ENCODE measurements at places on chromosomes 2 and 18.

- DNase-seq, result no peak
Observed at GRCh38 chr2:210626849-210627248, 70.5 kb downstream of the CPS1 start.

GRCh38 chr2:50535971-50536759 lies 495.8 kb downstream of the NRXN1 start:
- DNase-seq, result no peak

DNA sequence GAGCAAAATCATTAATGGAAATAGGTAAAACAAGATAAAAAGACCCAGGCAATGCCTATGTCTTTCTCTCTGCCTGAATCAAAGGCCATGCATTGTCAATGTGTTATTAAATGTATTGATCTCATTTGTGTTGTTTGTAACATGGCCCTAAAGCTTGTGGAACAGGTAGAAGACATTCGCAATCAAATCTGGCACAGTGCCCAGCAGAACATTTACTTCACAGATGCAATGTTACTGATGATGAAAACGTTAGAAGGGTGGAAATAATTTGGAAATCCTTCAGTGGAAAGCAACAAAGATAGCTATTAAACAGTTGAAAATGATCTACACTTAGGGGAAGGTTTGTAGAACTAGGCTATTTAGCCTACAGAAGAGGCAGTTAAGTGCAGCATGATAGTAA lies 368.2 kb downstream of the EPHA4 start:
- DNase-seq, result no peak

DNA sequence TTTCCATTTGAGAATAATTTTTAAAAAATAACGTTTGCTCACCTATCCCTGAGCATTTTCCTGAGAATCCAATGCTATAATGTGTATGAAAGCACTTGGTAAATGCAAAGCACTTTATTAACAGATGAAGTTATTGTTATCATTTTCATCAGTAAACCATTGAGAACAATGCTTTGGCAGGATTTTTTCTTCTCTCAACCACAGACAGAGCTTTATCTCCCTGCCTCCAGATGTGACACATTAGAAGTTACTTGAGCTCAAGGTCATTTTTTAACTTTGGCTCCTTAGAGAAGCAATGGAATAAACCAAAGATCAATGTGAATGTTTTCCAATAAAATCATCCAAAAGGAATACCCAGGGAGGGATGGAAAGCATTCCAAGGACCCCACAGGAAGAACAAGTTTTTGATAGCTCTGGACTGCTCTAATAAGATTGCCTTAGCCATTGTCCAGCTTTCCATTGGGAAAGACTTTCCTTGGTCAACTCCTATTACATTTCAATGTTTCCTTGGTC lies 118.9 kb upstream of the NT5C1B start:
- no peak for DNase-seq

- DNase-seq, result no peak
Observed at GRCh38 chr2:54598347-54599325, 124.8 kb upstream of the EML6 start.

DNA sequence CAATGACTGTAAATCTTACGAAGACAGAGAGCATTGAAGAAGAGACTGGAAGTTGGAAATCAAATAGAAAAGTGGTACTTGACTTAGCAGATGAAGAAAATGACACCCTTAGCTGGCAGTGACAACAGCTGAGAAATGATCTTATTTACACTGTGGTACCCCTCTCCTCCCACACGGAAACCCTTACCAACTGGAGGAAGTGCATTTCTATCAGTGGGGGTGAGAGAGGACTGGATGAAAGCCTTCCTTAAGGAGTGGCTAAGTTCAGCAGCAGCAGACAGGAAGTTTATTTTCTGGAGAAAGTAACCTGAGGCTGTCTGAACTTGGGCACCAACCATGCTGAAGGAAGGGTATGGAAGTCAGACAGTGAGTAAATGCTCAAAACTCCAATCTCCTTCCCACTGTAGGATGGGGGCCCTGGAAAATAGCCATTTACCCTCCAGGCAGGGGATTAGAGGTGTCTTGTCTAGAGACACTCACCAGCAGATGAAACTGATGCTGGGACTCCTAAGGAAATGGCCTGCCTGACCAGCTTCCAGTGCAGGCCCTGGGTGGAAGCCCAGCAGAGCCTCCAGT lies 160.2 kb upstream of the NCK2 start:
- DNase-seq, result no peak

GRCh38 chr18:79988071-79988450 lies 302 bp downstream of the TXNL4A start:
- DNase-seq, result peak; percentile 76

DNA sequence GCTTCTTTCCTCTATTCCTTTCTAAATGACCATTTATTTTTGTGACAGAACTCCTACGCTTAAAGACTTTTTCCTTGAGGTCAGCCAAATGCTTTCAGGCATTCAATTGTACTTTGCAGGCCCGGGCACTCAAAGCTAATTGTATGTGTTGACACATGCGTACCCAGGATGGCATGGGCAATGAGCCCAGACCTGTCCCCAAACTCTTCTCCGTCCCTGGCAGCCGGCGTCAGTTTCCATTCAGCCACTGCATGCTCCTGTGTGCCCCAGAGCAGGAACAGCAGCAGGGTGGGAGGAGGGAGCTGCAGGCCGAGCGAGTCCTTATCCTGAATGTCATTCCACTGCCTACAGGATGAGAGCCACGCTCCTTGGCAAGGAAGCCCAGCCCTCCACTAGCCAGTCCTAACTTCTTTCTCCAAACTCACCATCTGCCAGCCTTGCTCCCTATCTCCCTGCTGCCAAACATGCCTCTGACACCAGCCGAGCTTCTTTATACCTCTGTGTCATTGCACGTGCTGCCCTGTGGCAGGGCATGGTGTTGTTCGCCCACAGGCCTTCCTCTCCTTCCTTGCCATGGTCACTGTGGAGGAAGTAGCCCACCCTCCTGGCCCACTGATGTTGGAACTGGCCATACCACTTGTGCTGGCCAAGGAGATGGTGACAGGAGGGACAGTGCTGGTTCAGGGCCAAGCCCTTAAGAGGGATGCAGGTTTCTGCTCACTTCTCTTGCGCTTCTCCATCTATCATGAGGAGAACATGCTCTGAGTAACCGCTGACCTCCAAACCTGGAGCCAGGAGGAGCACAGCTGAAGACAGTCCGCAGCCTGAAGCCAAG lies 116.9 kb upstream of the FHL2 start:
- DNase-seq, result no peak

DNA sequence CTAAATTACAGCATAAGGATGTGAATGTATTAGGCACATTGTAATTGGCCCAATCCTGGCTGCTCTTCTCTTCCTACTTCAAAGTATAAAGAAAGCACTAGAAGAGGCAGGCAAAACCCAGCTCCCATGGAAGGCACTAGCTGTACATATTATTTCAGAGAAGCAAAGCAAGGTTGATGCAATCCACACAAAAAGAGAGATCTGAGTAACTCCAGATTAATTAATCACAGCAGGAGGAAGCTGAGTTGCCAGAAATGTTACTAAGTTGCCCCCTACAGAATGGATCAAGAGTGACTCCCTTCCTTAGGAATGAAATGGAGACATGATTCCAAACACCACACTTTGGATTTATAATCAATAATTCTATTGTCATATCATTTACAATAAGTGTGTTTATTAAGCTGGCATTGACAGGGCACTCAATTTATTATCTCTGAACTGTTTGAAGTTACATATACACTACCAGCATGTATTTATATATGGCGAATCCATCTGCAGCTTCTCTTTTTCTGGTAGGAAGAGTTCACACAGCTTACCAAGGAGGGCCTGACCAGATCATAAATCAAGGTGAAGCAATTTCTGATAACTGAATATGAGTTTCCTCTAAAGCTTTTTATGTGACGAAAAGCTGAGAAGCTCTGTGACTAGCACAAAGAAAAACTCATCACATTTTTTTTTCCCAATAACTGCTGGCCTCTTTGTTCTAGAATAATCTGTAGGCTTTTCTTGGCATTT lies 393.1 kb upstream of the LYPD1 start:
- no peak for DNase-seq

- DNase-seq, result no peak
Observed at GRCh38 chr2:48717846-48718245, 37.7 kb downstream of the LHCGR start.

All from D721Med (cell line).